Psoas muscle (tissue), 8 donors: ENCODE measurements at places on chromosomes 1 and 21.

- no peak for DNase-seq
These were observed 13.8 kb downstream of the TP53BP2 start for GRCh38 chr1:223831755-223832636.

GRCh38 chr1:109603229-109603628 is 16.2 kb downstream of the GNAT2 start:
- no peak for DNase-seq

- DNase-seq = no peak
These were observed 131.3 kb downstream of the EIF4G3 start for GRCh38 chr1:21045351-21045750.

GRCh38 chr1:206544562-206545257 is 37.4 kb downstream of the RASSF5 start:
- DNase-seq = peak; percentile 72

GRCh38 chr1:48228156-48228555 is 5.6 kb downstream of the SLC5A9 start:
- no peak for DNase-seq

DNA sequence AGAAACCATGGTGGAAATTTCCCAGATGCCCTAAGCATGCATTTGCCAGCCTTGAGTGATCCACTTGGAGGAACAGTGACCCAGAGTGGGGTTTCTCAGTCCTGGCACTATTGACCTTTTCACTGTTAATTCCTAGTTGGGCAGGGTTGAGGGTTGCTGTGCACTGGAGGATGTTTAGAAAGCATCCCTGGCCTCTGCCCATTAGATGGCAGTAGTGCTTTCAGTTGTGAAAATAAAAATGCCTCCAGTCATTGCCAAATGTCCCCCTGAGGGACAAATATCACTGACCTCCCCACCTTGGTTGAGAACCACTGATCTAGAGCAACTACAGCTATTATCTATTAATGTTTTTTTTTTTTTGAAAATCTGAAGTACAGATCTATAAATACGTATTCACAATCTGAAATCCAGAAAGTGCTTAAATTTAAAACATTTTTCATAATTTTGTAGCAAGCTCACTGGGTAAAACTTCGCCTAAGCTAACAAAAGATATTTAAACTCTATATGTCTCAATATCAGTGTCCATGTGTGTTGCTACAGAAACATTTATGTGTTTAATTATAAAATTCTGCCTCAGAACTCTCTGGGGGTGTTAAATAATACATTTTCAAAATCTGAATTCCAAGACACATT is 27.3 kb downstream of the F3 start:
- DNase-seq = no peak

DNA sequence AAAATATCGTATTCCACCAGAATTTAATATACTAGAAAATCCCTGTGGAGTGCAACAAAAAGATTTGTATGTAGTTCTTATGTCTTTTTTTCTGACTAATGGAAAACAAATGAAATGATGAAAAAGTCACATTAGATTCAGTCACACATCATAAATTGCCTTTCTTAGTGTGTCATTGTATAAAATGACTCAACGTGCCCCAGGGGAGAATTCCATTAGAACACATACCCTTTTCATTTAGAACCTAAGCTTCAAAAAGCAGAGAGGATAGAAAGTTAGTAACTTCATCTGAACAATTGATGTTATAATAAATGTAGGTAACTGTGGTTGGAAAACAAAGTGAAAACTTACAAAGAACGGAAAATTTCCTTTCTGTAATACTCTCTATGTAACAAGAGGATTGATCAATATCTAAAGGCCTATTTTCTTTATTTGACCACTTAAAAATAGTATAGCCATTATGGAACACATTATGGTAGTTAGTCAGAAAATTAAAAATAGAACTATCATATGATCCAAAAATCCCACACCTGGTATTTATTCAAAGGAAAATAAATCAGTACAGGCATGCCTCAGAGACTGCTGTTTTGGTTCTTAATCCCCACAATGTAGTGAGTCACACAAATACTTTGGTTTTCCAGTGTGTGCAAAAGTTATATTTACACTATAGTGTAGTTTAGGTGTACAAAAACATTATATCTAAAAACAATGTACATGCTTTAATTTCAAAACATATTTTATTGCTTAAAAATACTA is 1016.1 kb downstream of the KCNT2 start:
- DNase-seq = no peak

GRCh38 chr1:107618539-107618938 is 346.4 kb downstream of the VAV3 start:
- DNase-seq = no peak

- no peak for DNase-seq
These were observed 88.3 kb downstream of the SCMH1 start for GRCh38 chr1:41153750-41154274.

- no peak for DNase-seq
These were observed 19.3 kb downstream of the OBSCN start for GRCh38 chr1:228226956-228227791.

GRCh38 chr1:228956864-228957263 is 221.6 kb downstream of the RHOU start:
- DNase-seq = no peak

DNA sequence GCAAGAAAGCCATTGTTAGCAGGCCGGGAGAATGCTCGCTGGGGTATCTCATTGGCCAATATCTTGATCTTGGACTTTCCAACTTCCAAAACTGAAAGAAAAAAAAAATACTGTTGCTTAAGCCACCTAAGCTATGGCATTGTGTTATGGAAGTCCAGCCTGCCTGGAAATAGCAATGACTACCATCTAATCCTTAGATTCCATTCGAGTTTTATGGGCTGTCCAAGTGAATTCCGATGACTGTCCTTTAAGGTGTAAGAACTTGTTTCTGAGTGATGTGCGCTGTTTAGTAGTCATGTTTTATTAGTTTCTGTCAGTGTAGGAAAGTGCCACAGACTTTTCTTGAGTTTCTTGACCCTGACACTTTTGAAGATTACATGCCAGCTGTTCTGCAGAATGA is 762.6 kb downstream of the USP25 start:
- DNase-seq = no peak

DNA sequence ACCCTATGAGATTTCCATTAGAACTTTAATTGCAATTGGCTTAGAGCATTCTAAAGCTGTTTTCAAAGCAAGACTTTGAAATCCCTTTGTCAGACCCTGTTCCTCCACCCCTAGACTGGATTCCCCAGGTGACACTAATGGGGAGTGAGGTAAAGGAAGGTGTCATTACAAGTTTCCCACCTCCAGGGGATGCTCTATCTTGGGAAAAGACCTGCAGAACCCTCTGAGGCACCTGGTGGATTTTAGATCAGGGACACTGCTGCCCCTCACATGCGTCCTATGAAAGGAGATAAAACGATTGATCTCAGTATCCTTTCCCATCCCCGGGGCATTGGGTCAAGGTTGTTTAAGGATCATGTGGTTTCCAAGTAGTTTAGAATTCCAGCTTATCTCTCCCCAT is 80.3 kb upstream of the RGS4 start:
- no peak for DNase-seq

DNA sequence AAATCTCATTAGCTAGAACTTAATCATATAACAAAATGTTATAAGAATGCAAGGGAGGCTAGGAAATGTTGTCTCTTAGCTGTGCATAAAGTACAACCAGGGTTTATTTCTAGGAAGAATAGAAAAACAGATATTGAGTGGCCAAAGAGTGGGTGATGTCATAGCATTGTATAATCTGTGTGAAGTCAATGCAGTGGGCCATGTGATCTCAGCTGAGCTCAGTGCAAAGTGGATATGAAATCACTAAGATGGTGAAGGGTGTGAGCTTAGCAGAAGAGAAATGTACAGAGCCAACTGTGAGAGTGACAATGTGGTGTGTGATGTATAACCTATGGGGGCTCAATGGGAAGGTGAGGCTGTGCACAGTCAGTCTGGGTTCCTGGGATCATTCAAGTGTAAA is 29.7 kb upstream of the DUSP23 start:
- no peak for DNase-seq

DNA sequence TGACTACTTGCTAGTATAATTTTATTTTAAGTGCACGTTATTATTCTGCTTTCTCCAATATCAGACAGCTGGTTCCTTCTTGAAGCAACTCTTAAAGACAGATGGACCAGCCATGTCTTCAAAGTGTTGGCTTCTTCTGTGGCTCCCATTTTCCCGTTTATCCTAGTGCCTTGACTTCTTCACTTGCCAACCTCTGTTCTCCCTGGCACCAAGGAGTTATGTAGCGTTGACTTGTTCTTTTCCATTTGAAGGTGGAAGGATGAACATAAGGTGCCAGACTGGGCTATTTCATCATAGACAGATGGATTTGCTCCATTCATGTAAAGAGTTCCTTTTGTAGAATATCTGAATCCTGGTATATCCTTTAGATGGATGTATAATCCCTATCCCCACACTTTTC is 260.6 kb downstream of the DISC1 start:
- DNase-seq = no peak

GRCh38 chr1:42214447-42214871 is 49.9 kb upstream of the GUCA2A start:
- no peak for DNase-seq

DNA sequence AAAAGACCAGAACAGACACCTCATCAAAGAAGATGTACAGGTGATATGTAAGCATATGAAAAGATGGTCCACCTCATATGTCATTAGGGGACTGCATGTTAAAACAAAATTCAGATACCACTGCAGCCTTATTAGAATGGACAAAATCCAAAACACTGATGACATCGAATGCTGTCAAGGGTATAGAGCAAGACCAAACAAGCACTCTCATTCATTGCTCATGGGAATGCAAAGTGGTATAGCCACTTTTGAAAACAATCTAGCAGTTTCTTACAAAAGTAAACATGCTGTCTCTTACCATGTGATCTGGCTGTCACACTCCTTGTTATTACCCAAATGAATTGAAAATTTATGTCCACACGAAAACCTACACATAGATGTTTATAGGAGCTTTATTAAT is 426.6 kb upstream of the ESRRG start:
- DNase-seq = no peak

DNA sequence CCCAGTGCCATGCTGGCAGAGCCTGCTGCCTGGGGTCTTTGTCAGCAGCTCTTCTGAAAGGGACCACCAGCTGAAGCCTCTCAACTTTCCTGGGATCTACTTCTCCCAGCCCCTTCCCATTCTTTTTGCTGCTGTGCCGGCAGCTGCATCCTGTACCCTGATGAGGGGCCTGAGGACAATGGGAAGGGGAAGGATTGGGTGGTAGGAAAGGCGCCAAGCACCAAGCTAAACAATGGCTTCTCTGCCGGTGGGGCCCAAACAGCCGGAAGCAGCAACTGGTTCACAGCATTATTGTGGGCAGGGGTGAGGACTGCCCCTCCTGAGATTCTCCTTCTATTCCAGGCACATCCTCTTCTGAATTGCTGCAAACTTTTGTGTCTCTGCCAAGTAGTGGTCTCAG is 5.0 kb upstream of the EFCAB14 start:
- no peak for DNase-seq

- no peak for DNase-seq
These were observed 135.7 kb downstream of the CTH start for GRCh38 chr1:70546726-70547125.

DNA sequence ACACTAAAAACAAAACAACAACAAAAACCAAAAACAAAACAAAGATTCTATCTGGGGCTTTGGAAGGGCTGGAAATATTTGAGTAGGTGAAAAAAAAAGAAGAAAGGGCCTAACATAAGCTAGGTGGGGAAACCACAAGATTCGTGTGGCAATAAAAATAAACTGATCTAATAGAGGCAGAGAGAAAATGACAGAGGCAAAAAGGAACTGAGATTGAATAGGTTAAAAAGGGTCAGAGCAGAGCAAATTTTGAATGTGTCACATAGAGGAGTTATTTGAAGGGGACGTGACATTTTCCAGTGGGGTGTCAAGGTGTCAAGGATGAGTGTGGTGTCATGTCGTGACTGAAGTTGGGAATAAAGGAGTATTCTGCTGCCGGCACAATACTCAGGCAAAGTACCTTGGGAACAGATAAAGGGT is 65.2 kb upstream of the RALGPS2 start:
- DNase-seq = no peak

DNA sequence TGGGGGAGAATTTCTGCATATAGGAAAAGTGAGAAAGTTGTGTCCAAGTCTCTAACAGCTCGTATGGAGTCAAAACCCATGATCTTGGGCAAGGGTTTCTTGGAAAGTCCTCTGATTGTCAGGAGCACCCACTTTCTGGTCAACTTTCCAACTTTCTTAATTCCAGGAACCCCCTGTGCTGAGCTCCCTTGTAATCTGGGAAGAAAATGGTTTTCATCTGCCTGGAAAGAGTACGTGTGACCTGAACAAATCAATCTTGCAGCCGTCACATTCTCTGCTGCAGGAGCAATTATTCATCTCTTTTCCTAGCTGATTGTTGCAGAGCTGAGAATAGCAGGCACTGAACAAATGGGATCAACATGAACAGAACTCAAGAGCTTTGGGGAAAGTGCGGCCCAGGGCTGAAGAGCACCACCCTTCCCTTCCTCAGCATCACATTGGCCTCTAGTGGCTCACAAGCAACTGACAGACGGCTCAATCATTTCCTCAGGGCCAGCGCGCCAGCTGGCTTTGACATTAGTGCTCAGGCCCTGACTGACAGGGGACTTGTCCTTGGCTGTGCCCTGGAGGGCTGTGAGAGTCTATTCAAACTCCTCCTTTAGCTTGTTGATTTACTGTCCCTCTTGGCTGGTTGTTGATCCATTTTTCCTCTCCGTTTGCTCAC is 295.2 kb downstream of the HLX start:
- DNase-seq = peak; percentile 81

- DNase-seq = no peak
These were observed 167.2 kb downstream of the APP start for GRCh38 chr21:26003404-26003803.

GRCh38 chr1:15837931-15838330 is 9.6 kb upstream of the SPEN start:
- DNase-seq = no peak

GRCh38 chr1:79133774-79134364 is 127.3 kb upstream of the ADGRL4 start:
- DNase-seq = peak; percentile 9
